ENCODE measurements at places on chromosomes 11 and 22.

GRCh38 chr11:16322190-16322589, 34.2 kb downstream of the SOX6 start:
- no peak for DNase-seq

- DNase-seq, result no peak
Measured at GRCh38 chr11:82927264-82927880, 25.8 kb downstream of the DDIAS start.

DNA sequence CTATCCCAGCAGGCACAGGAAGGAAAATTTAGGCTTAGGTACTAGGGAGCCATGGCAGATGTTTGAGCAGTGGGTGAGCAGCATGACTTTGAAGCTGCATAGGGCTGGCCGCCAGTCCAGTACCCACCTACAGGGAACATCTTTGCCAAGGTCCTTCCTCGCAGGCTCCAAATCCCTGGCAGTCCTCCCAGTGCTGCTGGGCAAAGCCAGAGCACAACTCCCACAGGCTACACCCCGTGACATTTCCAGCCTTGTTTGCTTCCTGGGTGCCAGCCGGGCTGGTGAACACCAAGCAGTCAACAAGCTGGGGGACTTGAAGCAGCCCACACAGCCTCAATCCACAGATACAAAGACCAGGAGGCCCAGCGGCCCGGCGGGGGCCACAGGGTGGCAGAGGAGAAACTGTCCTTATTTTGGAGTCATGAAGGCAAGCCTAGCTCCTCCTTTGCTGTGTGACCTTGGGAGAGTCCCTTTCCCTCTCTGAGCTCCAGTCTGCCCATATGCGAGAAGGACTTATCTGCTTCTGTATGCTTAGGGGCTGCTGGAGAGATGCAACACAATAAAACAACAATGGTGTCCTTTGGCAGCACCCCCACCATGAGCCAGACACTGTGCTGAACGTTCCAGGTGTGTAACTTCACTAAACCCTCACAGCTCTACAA, 28.0 kb downstream of the TPST2 start:
- DNase-seq, result no peak

DNA sequence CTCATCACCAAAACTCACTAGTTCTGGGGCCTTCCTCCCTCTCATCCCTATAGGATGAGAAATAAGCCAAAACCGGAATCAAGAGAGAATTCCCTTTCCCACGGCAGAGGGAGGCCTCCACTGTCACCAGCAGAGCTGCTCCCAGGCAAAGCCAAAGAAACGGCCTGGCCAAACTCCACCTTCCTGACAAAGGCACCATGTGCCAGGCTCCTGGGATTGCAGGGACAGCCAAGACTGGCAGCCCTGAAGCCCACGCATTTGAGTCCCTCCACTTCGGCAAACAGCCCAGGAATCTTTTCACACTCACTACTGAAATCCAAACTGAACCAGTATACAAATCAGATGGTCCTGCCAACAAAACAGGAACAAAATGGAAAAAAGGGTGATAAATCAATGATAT, 6.1 kb downstream of the SMCO4 start:
- DNase-seq, result no peak

DNA sequence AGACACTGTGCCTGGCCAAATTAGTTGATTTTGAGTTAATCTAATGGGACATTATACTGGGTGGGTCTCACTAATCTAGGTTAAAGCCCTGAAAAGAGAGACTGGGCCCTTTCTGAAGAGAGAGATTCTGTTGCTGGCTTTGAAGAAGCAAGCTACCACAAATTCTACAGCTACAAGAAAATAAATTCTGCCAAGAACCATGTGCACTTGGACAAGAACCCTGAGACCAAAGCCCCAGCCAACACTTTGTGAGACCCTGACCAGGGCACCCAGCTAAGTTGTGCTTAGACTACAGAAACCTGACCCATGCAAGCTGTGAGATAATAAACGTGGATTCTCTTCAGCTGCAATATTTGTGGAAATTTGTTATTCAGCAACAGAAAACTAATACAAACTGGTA, 20.1 kb upstream of the SPON1 start:
- no peak for DNase-seq

- no peak for DNase-seq
Measured at GRCh38 chr11:124837491-124837856, 27.8 kb upstream of the ROBO3 start.

- DNase-seq, result no peak
Measured at GRCh38 chr11:59172345-59173079, 580 bp downstream of the DTX4 start.

GRCh38 chr11:8973121-8973520, 8.9 kb upstream of the TMEM9B start:
- no peak for DNase-seq

DNA sequence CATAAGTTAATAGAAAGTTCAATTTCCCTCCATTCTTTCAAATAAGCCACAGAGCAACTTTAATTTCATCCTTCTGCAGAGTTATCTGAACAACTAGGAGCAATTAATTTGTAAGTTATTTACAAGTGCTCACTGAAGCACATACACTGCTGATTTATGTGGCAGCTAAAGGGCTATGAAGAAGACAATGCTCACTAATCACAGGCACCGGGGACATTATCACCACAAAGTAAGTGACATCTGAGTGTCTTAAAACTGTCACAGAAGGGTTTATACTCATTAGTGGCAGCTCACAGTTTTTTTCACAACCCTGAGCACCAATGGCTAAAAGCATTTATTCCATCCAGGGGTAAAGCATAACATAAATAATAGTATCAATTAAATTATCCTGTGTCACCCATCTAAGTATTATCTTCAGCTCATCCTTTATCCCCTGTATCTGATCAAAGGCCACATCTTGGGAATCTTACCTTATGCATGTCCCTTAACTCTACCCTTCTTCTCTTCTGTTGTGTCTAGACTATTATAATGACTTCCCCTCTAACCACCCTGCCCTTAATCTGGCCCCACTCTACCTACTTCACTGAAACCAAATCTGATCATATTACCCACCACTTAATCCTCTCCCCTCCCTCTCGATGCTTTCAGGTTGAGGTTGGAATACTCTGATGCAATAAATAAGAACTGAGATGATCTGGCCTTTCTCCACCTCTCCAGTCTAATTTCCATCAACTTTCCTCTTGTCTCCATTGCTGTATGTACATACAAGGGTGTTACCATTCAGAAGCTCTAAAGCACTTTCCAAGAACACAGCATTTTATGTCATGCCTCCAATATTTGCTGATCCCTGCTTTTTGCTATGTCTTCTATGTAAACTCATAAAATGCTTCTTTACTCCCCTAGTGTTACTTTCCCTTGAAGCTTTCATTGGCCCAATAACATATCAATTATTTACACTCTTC, 252.7 kb downstream of the CASP12 start:
- no peak for DNase-seq

DNA sequence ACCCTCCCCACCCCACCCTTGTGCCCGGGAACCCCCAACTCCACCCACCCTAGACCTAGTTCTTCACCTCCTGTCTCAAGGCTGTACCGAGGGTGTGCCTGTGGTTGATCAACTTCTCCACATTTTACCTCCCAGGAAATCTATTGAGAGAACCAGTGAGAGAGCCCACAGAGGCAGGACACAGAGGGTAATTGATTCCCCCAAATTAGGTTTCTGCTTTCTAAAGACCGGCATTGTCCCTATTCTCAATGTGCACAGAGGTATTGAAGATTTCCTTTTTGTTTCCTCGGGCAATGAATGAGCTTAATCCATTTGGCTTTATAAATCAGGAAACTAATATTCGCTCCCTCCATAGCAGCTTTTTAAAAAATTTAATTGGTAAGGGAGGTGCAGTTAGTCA, 6.0 kb upstream of the LMO1 start:
- no peak for DNase-seq

DNA sequence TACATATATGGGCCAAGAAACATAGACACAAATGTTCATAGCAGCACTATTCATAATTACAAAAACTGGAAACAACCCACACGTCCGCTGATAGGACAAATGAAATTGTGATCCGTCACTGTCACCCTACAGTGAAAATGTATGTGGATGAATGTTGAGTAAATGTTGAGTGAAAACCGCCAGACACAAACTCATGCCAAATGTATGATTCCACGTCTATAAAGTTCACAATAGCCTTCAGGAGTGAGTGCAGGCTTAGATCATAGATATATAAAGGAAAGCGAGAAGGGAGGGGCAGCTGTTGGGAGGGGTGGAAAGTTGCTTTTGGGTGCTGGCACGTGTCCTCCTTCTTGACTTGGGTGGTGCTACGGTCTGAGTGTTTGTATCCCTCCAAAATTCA, 33.6 kb downstream of the DBX1 start:
- no peak for DNase-seq

GRCh38 chr11:64926689-64927088, 2.2 kb downstream of the PPP2R5B start:
- DNase-seq, result no peak

DNA sequence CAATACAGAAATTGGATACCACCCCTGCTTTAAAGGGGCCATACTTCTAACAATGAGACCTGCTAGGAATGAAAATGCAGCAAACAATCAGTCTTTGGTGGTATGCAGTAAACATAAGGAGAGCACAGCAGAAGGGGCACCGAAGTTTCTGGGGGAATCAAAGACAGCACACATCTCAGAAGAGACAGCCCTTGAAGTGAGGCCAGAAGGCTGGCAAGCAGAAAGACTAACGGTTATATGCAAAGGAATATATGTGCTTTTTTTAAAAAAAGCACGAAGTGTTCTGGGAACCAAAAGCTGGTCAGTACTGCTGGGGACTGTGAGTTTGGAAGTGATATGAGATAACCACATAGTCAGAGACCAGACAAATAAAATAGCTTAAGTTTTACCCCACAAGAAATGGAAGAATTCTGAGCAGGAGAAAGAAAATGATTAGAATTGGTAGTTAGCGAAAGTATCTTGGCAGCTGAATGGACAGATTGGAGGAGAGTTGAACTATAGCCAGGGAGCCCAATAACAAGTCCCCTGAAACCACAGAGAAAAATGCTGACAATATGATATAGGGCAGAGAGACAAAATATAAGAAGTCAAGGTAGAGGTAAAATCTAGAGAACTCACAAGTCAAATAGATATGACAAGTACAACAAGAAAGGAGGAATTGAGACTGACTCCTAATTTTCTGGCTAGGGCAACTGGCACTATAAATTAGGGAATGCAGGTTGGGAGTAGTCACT, 125.7 kb downstream of the MRTFA start:
- DNase-seq, result no peak

DNA sequence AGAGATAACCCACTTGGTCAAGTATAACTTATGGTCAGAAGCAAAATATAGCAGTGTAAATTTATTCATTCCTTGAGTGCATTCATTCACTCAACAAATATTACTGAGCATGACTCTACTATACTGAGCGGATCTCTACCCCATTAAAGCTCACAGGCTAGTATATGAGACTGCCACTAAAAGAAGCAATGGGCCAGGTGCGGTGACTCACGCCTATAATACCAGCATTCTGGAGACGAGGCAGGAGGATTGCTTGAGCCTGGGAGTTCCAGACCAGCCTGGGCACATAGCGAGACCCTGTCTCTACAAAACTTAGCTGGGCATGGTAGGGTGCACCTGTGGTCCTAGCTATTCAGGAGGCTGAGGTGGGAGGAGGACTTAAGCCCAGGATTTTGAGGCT, 197.6 kb upstream of the BLID start:
- no peak for DNase-seq

- no peak for DNase-seq
Measured at GRCh38 chr11:83292709-83293456, 6.7 kb upstream of the CCDC90B start.

- no peak for DNase-seq
Measured at GRCh38 chr11:102709201-102709945, 3.8 kb upstream of the MMP27 start.
